BJ (cell line): ENCODE measurements at places on chromosomes 3 and 15.

- DNase-seq = no peak
These were observed 156.5 kb downstream of the PGPEP1L start for GRCh38 chr15:98850961-98851572.

DNA sequence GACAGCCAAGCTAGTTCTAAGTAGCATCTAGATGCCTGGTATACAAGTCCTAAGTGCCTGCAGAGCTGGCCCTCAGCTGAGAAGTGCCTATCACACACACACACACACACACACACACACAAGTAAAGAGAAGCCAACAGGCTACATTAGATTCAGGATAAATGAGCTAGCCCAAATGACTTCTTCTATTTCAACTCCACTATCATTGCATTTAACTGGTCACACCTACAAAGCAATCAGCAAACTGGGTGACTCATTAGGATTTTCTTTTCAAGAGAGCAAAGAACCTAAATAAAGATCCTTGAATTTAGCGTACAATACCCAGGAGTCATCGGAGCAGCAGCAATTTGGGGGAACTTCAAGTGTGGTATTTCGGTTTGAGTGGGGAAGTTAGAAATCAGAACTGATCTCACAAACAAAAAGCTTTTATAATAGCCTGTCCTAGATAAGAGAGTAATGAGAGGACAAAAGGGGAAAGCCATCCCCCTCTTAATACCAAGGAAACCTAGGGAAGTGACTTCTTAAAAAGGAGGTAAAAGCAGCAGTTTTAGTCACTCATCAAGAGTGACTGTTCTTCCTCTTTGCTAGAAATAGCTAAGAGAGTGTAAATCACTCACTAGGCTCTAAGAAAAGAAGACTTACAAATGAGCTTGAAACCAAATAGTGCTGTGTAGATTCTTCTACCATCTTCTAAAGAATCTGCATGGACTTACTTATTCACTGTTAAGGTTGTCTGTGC lies 112.7 kb downstream of the TNIK start:
- DNase-seq = no peak

GRCh38 chr15:70100474-70101341 lies 3.0 kb upstream of the TLE3 start:
- DNase-seq = no peak

GRCh38 chr3:177351206-177351605 lies 153.9 kb upstream of the TBL1XR1 start:
- no peak for DNase-seq

DNA sequence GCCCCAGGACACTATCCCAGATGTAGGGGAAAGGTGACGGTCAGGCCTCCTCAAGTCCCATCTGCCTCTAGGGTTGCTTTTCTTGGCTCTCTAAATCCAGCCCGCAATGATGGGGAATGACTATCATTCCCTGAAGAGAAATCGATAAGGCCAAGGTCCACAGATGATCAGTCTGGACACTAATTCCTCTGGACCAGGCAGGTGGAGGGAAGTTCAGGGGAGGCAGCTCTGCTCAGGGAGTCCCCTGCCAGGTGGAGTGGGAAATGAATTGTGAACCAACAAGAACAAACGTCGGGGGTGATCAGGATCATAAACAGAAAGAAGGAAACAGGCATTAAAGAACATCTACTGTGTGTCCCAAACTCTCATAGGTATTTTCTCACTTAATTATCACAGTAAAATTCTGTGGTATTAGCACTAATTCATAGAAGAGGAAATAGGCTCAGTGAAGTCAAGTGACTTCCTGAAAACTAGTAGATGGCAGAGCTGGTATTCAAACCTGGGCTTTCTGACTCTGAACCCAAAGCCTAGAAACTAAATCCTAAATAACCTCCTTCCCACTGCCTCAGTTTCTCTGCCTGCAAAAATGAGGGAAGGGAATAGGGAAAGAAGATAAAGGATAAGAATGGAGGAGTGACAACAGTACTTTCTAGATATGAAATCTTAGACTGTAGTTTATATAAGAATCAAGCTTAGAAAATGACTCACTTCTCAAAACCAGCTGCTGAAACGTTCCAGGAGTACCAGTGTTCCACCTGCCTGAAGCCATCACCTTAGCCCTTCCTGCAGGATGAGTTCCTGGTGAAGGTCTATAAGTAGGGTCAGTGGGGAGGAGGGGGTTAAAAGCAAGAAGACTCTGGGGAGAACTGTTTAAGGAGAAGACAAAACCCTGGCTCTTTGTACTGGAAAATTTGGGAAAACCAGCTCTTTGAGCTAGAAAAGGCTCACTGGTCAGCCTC lies 7.5 kb downstream of the BMF start:
- no peak for DNase-seq

DNA sequence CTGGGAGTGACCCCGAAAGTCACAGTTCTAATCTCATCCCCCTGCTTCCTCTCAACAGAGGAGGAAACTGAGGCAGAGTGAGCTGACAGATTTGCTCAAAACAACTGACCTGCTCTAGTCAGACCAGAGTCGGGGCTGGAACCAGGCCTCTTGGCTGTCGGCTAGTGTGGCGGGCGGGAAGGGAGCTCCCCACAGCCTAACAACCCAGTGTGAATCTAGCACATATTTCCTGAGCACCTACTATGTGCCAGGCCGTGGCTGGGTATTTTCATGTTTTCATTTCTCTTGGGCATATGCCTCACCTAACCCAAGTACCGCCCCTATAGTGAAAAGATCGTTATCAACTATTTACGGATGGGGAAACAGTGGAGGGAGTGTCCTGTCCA lies 27.2 kb downstream of the GRIP2 start:
- no peak for DNase-seq

DNA sequence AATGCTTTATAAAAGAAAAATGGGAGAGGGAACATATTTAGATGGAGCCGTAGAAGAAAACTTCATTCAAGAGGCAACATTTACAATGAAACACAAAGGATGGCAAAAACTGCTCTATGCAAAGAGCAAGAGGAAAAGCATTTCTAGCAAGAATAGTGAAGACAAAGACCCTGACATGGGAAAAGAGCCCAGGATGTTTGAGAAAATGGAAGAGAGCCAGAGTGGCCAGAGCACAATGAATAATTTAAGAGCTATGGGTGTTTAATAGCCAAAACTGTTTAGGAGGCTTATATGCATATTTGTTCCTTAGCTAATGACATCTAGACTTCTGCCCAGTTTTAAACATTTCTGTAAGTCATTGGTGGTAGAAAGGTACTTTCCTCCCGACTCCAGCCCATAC lies 25.4 kb upstream of the SEMA6D start:
- no peak for DNase-seq

GRCh38 chr3:127573912-127574311 lies 16.6 kb downstream of the TPRA1 start:
- no peak for DNase-seq

DNA sequence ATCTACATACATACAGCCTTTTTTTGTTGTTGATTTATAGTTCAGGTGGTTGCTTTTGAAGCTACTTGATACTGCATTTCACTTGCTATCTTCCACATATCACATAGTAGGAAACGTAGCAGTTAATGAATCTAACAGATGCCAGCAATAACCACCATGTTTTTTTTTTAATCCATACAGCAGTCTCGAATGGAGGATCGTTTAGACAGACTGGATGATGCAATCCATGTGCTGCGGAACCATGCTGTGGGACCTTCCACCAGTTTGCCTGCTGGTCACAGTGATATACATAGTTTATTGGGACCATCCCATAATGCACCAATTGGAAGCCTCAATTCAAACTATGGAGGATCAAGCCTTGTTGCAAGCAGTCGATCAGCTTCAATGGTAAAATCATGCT lies 123.2 kb upstream of the CGNL1 start:
- no peak for DNase-seq

- no peak for DNase-seq
These were observed 159.4 kb downstream of the ATP10A start for GRCh38 chr15:25703726-25704125.

- no peak for DNase-seq
These were observed 32.5 kb downstream of the ARNT2 start for GRCh38 chr15:80436511-80437307.
